ENCODE measurements at places on chromosomes 2 and 18. TPM values are rescaled to one million over a fixed set of nuclear protein-coding genes. Genes with fewer than 3 reads are reported as not detected.

ADGRF3 gene
- not detected for total RNA-seq

RBM43 gene
- total RNA-seq: 6.9 TPM

UGT1A3 gene
- not detected for total RNA-seq

TMEM17 gene
- 1.7 TPM for total RNA-seq

GPN1 gene
- 18.6 TPM for total RNA-seq

EVA1A gene
- not detected for total RNA-seq

CFAP65 gene
- not detected for total RNA-seq

RAB10 gene
- 196 TPM for total RNA-seq

ITSN2 gene
- 47.3 TPM for total RNA-seq

TMEM37 gene
- 15.3 TPM for total RNA-seq

HK2 gene
- 6.5 TPM for total RNA-seq

RNF152 gene
- total RNA-seq: 11.8 TPM

SLC9A4 gene
- total RNA-seq: 0.30 TPM

SAG gene
- total RNA-seq: not detected

OSBPL6 gene
- 1.8 TPM for total RNA-seq

TUBA4A gene
- total RNA-seq: 8.0 TPM

CNDP1 gene
- not detected for total RNA-seq

TMEM178A gene
- total RNA-seq: 4.2 TPM

KYNU gene
- total RNA-seq: 8.7 TPM

TLX2 gene
- total RNA-seq: not detected

IL1B gene
- total RNA-seq: 0.39 TPM

IL18RAP gene
- 3.9 TPM for total RNA-seq

RAB27B gene
- total RNA-seq: not detected

SPP2 gene
- not detected for total RNA-seq

KATNAL2 gene
- total RNA-seq: 4.8 TPM

AFF3 gene
- 24.5 TPM for total RNA-seq

MAP2 gene
- 14.7 TPM for total RNA-seq

C18orf32 gene
- total RNA-seq: 38.5 TPM

PSTPIP2 gene
- 8.1 TPM for total RNA-seq

LOXL3 gene
- total RNA-seq: 12.0 TPM

NT5C1B gene
- total RNA-seq: not detected

COPS8 gene
- 69.6 TPM for total RNA-seq

CYBRD1 gene
- 361 TPM for total RNA-seq

VWA3B gene
- 2.5 TPM for total RNA-seq

CYP27A1 gene
- total RNA-seq: 92.4 TPM

GRP gene
- total RNA-seq: not detected

ZNF516 gene
- total RNA-seq: 63.0 TPM

TMEM200C gene
- total RNA-seq: 0.60 TPM

CYP20A1 gene
- total RNA-seq: 34.5 TPM

PLGLB2 gene
- 6.7 TPM for total RNA-seq

ANKRD29 gene
- 22.1 TPM for total RNA-seq

CFC1 gene
- total RNA-seq: not detected

TMEM247 gene
- not detected for total RNA-seq

AGPS gene
- 47.9 TPM for total RNA-seq

CDKL4 gene
- not detected for total RNA-seq

L3MBTL4 gene
- total RNA-seq: 9.0 TPM

SERPINB7 gene
- not detected for total RNA-seq

SIX3 gene
- not detected for total RNA-seq

DPP4 gene
- 5.2 TPM for total RNA-seq

NAT8 gene
- not detected for total RNA-seq

TSPYL6 gene
- not detected for total RNA-seq

HTRA2 gene
- total RNA-seq: 41.9 TPM

AQP4 gene
- total RNA-seq: not detected

TCF4 gene
- 100 TPM for total RNA-seq

NFATC1 gene
- total RNA-seq: 38.9 TPM

Measured in tibial nerve (tissue), 4 donors.